Stimulated activated CD8-positive, alpha-beta memory T cell treated with anti-CD3 and anti-CD28 coated beads, Interleukin-4, amount 100 ng/mL, for 48 hours (primary cell): ENCODE measurements at places on chromosomes 11 and 22.

- peak; percentile 10 for DNase-seq
These were observed 39.4 kb downstream of the GNB1L start for GRCh38 chr22:19815093-19815822.

- no peak for DNase-seq
These were observed 4.6 kb downstream of the IFITM10 start for GRCh38 chr11:1745701-1746320.

GRCh38 chr11:100684101-100685065 is 2.7 kb upstream of the ARHGAP42 start:
- DNase-seq: no peak

- no peak for DNase-seq
These were observed 1.2 kb downstream of the FOLR2 start for GRCh38 chr11:72217841-72218240.

GRCh38 chr22:28963362-28963761 is 80.0 kb downstream of the ZNRF3 start:
- DNase-seq: no peak

DNA sequence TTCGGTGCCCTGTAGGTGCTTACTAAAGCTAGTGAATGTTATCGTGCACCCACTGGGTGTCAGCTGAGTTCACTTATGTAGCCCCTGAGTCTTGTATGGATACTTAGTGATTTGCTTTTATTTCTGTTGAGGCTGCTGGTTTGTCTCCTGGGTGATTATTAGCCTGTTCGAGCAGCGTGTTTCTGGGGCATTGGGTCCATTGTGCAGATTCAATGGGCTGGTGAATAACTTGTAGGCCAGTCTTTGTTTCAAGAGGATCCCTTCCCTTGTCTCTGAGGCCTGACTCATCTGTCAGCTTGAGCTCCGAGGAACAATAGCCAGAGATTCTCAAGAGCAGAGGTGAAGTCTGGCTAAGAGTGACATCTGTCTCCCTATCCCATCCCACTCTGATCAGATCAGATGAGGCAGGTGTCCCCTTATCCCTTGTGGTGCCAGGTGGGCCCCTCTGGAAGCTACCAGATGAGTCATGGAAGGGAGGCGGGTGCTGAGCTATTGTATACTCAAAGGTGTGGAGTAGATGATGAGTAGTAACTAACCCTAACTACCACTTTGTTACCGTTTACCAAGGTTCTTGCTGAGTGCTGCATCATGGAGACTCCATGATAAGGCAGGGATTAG is 3.7 kb downstream of the MIAT start:
- DNase-seq: no peak

GRCh38 chr11:112538534-112539280 is 278.0 kb upstream of the PLET1 start:
- DNase-seq: no peak

GRCh38 chr11:81345609-81346008 is 1388.1 kb downstream of the FAM181B start:
- no peak for DNase-seq

GRCh38 chr22:27148886-27149470 is 491.6 kb downstream of the MIAT start:
- no peak for DNase-seq

GRCh38 chr11:44926036-44926435 is 24.6 kb downstream of the TP53I11 start:
- DNase-seq: no peak

DNA sequence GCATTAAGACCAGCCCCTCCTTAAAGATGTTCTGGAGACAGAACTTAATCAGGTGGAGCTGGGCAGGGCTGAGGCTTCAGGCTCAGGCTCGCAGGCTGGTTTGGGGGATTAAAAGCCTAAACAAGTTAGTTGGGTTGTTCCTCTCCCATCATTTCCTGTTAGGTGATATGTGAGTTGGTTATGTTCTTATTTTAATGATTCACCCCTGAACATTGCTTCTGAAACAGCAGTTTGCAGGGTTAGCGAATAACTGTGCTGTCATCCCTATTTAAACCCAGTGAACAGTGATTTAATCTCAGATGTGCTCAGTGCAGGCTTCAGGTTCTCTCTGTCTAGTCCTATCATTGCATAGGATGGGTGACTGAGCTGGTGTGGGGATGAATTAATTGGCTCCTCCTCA is 47.4 kb upstream of the BIRC3 start:
- DNase-seq: no peak

GRCh38 chr11:537622-538430 is 499 bp downstream of the LRRC56 start:
- no peak for DNase-seq

- no peak for DNase-seq
These were observed 5.9 kb downstream of the DBX1 start for GRCh38 chr11:20154381-20154780.

DNA sequence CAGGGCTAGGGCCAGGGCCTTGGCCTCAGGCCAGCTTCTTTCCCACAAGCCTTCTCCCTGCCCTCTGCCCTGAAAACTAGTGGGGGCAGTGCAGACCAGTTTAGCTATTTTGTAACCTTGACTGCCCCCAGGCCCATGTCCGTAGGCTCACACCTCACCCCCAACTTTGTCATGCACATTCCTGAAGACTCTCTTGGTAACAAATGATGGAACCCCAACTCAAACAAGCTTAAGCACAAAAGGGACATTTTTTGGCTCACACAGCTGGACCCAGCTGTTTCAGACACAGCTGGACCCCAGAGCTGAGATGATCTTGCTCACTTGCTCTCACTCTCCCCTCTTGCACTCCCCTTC is 46.6 kb downstream of the KCNQ1OT1 start:
- DNase-seq: no peak

- DNase-seq: peak; percentile 80
These were observed 15.2 kb downstream of the SERPINH1 start for GRCh38 chr11:75577207-75577606.

DNA sequence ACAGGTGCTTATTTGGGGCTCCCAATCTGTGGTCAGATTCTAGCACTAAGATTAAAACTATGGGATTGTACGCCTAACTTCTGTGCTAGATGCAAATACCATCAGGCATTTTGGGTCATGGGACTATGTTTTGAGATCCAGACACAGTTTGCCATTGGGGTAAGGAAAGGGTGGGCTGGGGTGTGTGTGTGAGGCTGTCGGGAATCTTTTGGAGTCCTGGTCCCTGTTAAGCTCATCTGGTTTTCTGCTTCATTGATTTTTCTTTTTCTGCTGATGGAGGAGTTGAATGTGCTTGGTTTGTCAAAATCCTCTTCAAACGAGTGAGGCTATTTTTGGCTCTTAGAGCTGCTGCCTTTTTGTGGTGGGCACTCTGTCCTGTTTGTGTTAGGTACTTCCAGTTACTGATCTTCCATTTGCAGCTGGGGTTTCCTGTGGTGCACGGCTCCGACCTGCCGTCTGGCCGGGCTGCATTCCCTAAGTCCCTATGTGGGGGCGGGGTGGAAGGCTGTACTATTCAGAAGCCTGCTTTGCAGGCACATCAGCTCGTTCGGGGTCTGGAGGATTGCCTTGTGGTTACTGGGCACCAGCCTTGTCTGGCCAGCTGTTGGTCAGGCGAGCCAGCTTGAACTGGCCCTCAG is 2.9 kb downstream of the BCR start:
- no peak for DNase-seq

- DNase-seq: no peak
These were observed 68.1 kb downstream of the CACNG2 start for GRCh38 chr22:36635483-36635882.

GRCh38 chr11:8263769-8264410 is at the start of gene LMO1:
TSS of gene LMO1 (minus strand) at chr11:8263878. CDS start at chr11:8263362, 516 bp downstream.
- DNase-seq: peak; percentile 91

DNA sequence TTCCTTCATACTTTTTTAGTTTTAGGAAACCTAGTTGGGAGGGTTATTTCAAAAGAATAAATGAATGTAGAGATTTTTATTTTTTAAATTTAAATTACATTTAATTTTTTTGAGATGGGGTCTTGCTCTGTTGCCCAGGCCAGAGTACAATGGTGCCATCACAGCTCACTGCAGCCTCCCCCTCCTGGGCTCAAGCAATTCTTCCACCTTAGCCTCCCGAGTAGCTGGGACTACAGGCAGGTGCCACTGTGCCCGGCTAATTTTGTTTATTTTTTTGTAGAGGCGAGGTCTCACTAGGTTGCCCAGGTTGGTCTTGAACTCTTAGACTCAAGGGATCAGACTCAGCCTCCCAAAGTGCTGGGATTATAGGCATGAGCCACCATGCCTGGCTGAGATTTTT is 32.6 kb downstream of the ZNRF3 start:
- DNase-seq: no peak

- no peak for DNase-seq
These were observed 270.7 kb upstream of the SYN3 start for GRCh38 chr22:33328789-33329296.

- no peak for DNase-seq
These were observed 51.4 kb upstream of the CEP126 start for GRCh38 chr11:101863361-101863760.

- DNase-seq: no peak
These were observed 491.1 kb downstream of the OPCML start for GRCh38 chr11:133041181-133041580.

DNA sequence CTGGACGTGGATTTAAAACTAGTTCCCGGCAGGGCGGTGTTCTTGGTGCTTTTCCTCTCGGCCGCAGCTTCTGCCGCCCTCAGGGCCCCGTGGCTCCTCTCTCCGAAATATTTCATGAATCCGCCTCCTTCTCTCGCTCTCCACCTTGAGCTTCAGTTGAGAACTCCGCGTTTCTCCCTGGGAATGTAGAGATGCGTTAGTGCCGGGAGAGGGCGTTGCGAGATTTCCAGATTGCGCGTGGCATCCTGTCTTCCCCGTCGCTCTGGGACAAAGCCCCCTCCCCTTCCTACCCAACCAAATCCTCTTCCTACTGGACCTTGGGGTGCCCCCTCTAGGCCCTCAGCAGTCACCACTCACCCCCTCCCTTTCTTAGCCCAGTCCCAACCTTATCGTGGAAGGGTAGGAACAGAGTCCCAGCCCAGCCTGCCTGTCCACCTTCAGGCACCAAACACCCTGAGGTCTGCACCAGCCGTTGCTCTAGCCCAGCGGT is 15.5 kb upstream of the RAC2 start:
- DNase-seq: peak; percentile 33

- no peak for DNase-seq
These were observed 882 bp downstream of the FREY1 start for GRCh38 chr11:45906096-45906682.

GRCh38 chr11:95442531-95443050 is 211.6 kb upstream of the SESN3 start:
- no peak for DNase-seq

DNA sequence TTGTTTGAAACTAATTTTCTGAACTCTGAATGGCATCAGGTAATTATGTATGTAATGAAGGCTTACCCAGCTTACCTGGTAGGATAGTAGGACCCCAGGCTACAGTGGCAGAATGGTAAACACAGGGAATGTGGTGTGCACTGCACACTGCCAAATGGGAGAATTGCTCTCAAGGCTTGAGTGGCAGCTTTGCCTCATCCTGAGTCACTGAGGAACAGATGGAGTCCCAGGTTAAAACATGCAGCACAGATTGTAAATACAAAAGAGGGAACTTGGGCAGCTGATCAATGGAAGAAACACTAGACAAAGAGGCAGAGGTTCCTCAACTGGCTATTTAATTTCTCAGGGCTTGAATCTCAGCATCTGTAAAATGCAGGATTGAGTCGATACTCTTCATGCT is 24.4 kb downstream of the GPR83 start:
- DNase-seq: no peak

- no peak for DNase-seq
These were observed 255.5 kb upstream of the SESN3 start for GRCh38 chr11:95486466-95486865.

GRCh38 chr11:69491071-69492031 is 9.9 kb downstream of the LINC01488 start:
- DNase-seq: no peak

DNA sequence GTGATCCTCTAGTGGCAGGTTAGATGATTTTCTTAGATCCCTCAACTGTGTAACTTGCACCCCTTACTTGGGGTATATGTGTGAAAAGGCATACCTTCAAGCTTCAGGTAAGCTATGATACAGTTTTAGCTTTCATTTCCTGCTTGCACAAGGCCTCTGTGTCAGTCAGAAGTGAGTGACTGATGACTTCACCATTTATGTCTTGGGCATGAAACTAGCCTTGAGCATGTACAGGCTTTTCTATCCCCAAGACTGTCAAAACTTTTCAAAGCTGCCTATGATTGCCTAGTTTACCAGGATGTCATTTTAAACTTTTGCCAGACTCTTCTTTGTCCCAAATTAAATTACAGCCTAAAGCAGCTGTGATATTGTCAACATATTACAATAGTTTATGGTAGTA is 286.1 kb upstream of the CNTN5 start:
- no peak for DNase-seq

- DNase-seq: no peak
These were observed 2.5 kb downstream of the CDC42EP2 start for GRCh38 chr11:65317025-65317786.

DNA sequence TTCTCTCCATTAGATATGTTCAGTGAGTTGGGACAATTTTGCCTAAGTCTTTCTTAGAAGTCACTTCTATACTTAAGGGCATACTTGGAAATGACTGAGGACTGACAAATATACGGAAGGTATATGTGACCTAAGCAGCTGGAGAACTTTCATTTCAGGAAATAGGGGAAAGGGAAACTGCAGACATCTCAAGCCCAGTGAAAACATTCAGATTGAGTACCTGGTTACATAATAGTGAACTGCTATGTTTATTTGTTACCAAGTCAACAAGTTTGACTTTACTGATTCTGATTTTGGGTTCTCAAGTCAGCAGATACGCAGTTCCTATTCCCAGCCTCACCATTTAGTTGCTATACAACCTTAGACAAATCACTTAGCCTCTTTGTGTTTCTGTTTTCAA is 1173.9 kb downstream of the LRRC4C start:
- no peak for DNase-seq

- no peak for DNase-seq
These were observed 53.2 kb upstream of the CDON start for GRCh38 chr11:126115816-126116331.

DNA sequence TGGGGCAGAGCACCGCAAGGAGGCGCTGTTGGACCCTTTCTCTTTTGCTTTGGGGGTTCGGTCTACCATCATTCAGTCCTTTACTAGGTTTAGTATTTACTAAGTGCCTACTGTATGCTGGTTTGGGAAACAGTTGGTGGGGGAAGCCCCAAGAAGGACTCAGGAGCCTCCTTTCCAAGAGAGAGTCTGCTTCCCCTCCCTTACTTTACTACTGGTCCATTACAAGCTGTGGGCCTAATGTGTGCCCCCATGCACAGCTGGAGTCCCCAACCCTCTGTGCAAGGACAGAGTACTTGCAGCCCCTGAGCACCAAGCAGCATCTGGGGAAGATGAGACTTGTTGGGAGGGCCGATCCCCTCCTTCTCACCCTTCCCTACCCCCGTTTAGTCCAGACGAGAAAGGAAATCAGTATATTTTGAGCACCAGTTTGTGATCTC is 876 bp upstream of the UBE2L6 start:
- DNase-seq: peak; percentile 96

DNA sequence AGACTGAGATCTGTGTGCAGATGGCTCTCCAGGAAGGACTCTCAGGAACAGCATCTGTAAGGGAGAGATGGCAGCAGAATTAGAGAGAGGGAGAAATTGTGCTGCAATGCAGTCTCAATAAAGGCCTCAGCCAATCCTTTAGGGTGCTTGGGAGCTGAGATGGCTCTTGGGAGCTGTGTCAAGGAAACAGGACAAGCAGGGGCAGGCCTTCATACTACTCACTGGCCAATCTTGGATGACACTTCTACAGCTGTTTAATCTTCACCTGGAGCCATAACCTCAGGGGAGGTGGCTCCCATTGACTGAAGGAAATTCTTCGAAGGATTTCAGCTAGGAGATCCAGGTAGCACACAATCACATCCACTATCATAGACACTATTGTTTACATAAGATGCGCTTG is 10.0 kb downstream of the OR5B21 start:
- DNase-seq: no peak
